ENCODE measurements at places on chromosomes 16 and 17. TPM values are rescaled to one million over a fixed set of nuclear protein-coding genes. Genes with fewer than 3 reads are reported as not detected.

GRCh38 chr17:1754430-1755112 is 7.3 kb upstream of the SERPINF1 start:
- DNase-seq, result no peak

DNA sequence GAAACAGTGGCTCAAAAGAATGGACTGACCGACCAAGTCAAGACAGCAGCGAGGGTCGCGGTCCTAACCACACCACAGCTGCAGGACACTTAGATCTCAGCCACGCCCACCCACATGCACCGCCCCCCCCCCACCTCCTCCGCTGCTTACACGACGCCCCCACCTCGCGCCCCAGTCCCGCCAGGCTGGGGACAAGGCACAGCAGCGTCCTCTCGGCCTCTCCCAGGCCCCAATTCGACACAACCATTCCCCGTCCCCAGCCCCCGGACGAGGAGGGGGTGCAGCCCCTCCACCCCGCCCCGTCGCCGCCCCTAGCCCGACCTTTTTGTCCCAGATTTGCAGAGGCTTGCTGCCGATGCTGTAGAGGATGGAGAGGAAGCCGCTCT is 477 bp downstream of the CFAP20 start:
- DNase-seq, result peak; percentile 47

The ALDH3A1 gene
- total RNA-seq, result 0.90 TPM

- DNase-seq, result peak; percentile 90
These were observed 17.3 kb upstream of the EEF2K start for GRCh38 chr16:22188595-22189442.

The MT4 gene
- not detected for total RNA-seq

DNA sequence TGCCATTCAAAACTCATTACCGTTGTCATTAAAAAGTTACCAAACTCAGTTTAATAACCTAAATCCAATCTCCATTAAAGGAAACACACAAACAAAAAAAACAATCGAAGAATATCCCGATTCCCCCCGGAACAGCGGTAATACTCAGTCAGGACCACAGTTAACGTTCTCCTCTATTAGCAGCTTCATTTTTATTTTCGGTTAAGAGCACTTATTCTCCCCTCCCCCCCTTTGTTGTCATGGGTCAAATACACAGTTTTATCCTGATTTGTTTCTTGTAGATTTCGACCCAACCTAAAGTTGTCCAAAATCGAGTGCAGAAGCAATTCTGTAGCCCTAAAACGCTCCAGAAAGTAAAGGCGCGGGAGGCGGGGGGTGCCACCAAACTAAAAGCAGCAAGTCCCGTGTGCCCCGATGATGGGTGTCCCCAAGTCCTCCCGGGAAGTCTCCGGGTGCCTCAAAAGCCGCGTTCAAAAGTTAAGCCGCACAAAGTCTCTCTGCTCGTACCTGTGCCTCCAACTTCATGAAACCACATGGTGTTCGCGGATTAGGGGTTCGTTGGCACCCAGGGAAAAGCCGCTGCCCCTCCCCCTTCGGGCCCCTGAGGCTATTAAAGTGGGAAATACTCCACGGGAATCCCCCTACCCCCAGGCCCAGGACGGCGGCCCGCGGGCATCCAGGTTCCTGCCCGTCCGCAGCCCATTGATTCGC is 996 bp downstream of the SUMO2 start:
- peak; percentile 35 for DNase-seq

DNA sequence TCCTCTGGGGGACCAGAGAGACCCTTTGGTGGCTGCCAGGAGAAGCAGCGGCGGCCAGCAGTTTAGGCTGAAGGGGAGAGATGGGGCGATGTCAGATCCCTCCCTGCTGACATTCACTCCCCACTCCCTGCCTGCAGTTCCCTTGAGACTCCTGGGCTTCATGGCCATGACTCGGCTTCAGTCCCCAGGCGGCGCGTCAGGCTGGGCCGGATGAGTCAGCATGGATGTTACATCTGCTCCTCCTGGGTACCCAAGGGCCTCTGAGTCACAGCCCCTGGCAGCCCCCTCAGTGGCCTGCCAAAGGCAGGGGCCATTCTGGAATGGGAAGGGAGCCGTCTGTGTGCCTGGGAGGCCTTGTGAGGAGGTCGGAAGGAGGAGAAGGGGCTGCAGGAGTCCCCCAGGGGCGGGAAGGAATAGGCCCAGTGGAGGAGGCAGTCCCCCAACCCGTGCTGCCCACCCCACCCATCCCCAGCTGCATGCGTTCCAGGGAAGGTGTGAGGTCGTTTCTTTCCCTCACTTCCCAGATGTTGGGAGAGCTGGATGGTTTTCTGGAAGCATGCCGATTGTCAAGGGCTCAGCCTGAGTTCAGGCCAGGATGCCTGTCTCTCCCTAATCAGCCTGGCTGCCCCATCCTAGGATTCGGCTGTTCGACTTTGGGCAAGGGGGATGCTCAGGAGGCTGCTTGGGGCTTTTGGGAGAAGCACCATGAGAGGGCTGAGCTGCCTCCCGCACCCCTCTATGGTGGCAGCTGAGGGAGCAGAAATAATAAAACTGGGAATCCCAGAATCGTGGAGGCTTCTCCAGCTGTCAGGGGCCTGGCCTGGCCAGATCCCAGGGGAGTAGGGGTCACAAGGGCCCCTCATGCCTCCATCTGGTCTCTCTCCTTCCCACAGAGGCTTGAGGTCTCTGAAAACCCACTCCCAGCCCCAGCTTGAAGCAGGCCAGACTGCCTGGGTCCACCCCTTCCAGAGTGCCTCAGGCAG is 9.7 kb downstream of the RHBDL3 start:
- DNase-seq, result peak; percentile 72

Measured in hepatocyte (in vitro differentiated cells).